ENCODE measurements at places on chromosomes 7 and 10. TPM values are rescaled to one million over a fixed set of nuclear protein-coding genes. Genes with fewer than 3 reads are reported as not detected.
A peak's percentile ranks its signal among the peaks of the same experiment; 100 is the strongest.

DNA sequence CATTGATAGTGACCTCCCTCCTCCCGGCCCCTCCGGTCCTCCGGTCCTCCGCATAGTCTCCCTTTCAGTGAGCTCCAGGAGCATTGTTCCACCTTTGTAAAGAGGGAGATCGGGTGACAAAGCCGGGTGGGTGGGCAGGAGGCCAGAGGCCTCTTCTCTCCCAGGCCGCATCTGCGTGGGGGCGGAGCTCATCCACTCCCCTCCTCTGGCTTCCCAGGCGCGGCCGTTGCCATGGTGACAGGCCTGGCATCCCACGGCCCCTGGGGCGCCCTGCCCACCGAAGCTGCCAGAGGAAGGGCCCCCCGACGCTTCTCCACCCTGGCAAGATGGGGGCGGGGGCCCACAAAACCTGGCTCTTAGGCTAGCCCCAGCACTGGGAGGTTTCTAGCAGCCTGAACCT, 4.4 kb upstream of the FZD9 start:
- peak; percentile 82 for DNase-seq

- DNase-seq, result peak; percentile 28
Measured at GRCh38 chr7:150410680-150411346, 31.7 kb downstream of the ZNF775 start.

DNA sequence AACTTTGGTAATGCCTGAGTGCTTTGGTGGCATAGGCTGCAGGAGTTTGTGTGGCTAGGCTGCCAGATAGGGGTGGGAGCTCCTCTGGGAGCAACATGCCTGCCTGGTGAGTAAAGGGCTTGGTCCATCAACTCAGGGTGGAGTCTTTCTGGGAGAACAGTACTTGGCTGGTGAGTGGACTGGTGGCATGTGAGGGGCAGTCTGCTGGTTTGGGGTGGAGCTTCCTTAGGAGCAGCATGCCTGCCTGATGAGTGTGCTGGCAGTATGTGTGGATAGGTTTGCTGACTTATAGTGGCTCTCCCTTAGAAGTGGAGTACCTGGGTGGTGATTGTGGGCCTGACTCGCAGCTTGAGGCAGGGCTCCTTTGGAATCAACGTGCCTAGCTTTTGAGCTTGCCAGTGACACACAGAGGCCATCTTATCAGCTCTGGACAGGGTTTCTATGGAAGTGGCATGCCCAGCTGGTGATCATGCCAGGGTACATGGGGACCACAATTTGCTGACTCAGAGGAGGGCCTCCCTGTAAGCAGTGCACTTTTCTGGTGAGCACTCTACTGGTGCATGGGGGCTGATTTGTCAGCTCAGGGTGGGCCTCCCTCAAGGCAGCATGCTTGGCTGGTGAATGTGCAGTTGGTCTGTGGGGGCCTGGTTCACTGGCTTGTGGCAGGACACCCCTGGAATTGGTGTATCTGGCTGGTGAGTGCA, 35.0 kb upstream of the SRI start:
- no peak for DNase-seq

DNA sequence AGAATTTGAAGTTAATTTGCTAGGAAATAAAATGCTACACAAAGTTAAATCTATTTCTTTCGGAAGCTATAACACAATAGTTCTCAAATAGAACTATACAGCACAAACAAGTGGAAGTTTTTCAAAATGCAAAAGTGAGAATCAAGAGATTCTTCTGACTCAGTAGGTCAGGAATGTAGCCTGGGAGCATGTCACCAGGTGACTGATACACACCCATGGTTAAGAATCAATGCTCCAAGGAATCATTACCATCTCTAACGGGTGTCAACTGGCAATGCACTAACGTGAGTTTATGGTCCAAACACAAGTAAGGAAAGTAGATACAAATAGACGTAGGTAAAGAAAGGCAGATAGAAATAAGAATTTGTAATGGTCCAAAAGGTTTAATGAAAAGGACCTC, 170.5 kb downstream of the SRPK2 start:
- no peak for DNase-seq

Gene EIF5AL1
- total RNA-seq, result 0.23 TPM

DNA sequence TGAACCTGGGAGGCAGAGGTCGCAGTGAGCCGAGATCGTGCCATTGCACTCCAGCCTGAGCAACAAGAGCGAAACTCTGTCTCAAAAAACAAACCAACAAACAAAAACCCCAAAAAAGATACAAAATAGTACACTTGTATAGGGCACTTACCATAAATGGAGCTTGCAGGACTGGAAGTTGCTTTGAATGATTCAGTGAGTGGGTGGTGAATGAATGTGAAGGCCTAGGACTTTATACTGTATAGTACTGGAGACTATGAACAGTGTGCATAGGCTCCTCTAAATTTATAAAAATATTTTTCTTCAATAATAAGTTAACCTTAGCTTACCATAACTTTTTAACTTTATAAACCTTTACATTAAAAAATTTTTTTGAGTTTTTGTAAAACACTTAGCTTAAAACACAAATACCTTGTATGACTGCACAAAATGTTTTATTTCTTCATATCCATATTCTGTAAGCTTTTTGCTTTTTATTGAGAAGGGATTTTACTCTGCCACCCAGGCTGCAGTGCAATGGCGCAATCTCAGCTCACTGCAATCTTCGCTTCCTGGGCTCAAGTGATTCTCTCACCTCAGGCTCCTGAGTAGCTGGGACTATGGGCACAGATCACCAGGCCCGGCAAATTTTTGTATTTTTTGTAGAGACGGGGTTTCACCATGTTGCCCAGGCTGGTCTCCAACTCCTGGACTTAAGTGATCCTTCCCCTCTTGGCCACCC, 6.9 kb upstream of the H2AZ2 start:
- no peak for DNase-seq

GRCh38 chr10:24046060-24046459, 162.9 kb upstream of the KIAA1217 start:
- DNase-seq, result no peak

Gene FOXI2
- 17.0 TPM for total RNA-seq

Gene ETV1
- 31.2 TPM for total RNA-seq

All from endodermal cell (in vitro differentiated cells).